Iris pigment epithelial cell (primary cell): ENCODE measurements at places on chromosomes 2 and 18.

DNA sequence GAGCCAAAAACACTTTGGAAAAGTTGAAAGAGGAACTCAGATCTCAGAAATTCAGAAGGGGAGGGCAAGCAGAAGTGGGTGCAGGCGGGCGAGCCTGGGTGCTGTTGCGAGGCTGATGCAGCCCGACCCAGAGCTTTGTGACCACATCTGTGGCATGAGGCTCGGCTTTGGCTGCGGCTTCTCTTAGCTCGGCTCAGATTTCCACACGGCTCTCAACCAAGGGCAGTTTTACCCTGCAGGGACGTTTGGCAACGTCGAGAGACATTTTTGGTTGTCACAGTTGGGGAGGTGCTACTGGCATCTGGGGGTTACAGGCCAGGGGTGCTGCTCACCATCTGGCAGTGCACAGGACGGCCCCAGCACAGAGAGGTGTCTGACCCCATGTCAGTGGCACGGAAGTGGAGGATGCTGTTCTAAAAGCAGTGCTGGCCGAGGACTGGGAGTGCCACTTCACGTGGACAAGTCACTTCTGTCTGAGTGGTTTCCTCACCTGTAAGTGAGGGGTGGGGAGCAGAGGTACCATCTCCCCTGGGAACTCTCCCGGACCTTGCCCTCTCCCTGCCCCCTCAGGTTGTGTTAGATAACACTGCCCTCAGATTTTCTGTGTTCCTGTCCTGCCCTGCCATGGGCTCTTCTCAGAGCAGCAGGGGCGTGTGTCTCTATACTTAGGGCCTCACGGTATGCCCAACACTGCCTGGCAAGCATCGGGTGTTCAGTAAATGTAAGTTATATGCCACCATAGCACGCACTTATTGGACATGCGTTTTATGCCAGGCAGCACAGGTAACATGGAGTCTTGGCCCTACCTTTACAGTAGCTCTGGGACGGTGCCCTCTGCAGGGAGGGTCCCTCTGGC lies 48.7 kb upstream of the FAHD2A start:
- DNase-seq = no peak

DNA sequence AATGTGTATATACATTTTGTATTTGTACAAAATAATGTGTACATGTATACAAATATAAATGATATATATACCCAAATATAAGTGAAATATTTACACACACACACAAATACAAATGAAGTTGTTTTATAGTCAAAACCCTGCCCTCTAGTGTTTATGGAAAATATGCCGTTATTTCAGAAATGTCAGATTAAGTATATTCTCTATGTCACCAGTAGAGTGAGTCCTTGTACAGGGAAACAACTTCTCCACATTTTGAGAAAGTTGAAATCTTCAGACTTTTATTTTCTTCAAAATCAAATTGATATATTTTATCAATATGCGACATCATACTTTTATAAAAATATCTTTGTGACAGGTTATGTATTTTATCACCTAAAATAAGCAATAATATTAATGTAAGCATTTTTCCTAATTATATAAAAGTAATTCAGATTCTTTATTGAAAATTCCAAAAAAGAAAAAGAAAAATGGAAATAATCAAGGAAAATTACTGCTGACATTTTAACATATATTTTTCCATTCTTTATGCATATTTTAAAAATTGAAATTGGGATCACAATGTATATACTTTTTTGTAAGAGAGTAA lies 22.4 kb downstream of the ARL6IP6 start:
- peak; percentile 71 for DNase-seq

- no peak for DNase-seq
These were observed 99.4 kb downstream of the CBLN2 start for GRCh38 chr18:72444798-72445155.

- DNase-seq = peak; percentile 55
These were observed 83.0 kb downstream of the UBR3 start for GRCh38 chr2:169910109-169910799.

DNA sequence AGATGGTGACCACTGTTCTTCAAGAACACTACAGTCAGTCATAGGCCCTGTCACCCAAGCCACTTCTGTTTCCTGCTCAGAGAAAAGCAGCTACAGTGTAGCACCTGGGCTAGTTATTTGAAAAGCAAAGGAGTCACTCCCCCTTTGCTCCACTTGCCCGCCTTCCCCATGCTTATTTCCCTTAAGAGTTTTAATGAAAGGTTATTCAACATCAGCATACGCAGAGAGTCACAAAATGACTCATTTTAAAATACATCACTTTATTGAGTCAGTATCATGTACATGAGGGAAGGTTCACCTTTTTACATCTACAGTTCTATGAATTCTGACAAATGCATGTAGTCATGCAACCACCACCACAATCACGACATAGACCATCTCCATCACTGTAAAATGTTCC lies 71.3 kb downstream of the TNFRSF11A start:
- DNase-seq = no peak
